ENCODE measurements at places on chromosomes 2 and 18.

DNA sequence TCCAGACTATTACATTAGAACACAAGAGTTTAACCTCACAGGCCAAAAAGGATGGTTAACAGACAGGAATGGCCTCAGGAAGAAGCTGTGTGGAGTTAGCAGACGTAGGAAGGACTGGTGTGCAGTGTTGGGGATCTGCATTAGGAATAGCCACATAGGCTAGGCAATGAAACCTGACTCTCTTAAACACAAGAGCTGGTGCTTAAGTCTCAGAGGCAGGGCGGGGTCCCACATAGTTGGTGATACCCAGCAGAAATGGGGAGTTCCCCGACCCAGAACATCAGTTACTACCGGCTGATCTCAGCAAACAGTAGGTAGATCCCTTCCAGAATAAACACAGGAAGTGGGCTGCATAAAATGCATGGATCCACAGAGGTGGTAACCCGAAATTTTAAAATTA, 64.1 kb downstream of the CCDC93 start:
- no peak for DNase-seq

GRCh38 chr2:45888167-45888566, 236.7 kb downstream of the PRKCE start:
- DNase-seq = no peak

DNA sequence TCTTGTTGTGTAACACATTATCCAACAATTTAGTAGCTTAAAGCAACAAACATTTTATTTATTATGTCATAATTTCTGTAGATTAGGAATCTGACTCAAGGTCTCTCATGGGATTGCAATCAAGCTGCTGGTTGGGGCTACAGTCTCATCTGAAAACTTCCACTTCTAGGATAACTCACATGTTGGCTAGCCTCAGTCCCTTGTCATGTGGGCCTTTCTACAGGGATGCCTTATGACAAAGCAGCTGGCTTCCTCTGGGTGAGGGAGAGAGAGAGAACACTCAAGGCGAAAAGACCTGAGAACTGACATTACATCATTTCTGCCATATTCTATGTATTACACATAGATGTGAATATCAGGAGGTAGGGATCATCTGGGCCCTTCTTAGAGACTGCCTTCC, 317.9 kb upstream of the VRK2 start:
- DNase-seq = no peak

- no peak for DNase-seq
Measured at GRCh38 chr2:20184067-20184938, 40.6 kb downstream of the SDC1 start.

DNA sequence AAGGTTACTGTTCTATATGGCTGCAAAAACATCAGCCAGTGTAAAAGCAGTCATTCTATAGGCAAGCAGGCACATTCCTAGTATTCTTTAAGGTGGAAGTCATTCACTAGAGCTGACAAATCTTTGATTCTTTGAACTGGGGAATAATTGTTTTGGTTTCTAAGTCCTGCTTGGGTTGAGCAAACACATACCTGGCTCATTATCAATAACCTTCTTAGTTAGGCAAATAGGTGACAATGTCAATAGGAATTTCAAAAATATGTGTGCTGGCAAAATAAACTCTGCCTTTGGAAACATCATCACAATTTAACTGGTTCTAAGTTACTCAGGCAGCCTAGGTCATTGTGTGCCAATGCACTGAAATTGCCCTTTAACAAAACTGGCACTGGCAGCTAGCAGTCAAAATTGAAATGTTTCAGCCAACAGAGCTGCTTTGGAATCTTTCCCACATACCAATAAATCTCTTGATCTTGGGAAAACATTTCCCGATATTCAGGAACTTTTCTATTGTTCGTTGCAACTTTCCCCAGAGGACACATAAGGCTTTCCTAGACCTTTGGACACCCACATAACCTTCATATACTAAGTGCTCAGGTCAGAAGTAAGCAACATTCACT, 402.0 kb upstream of the MMADHC start:
- no peak for DNase-seq

DNA sequence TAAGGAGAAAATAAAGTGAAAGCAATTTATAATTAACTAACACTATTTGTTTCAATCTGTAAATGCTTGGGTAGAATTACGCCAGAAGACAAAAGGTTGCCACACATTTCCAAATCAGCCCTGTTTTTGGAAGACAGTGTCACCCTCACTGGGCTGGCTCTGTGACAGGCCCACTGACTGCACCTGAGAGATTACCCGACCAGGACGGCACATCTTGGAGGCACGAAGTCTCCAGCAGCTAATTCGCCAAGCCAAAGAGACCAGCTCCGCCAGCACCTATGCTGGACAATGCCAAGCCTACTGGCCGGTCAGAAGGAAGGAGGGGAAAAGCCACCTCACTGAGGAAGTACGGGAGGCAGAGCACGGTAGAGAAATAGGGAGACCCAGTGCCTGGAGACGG, 61.9 kb downstream of the CYB5A start:
- DNase-seq = no peak

GRCh38 chr2:165609672-165610071, 140.2 kb downstream of the CSRNP3 start:
- DNase-seq = no peak
